ENCODE measurements at places on chromosomes 5 and 9. TPM values are rescaled to one million over a fixed set of nuclear protein-coding genes. Genes with fewer than 3 reads are reported as not detected.

GRCh38 chr5:154646745-154647113 lies 108.4 kb upstream of the LARP1 start:
- no peak for DNase-seq
- H3K27me3 ChIP-seq: peaks cover 6% of the 10 kb centered on the region

DNA sequence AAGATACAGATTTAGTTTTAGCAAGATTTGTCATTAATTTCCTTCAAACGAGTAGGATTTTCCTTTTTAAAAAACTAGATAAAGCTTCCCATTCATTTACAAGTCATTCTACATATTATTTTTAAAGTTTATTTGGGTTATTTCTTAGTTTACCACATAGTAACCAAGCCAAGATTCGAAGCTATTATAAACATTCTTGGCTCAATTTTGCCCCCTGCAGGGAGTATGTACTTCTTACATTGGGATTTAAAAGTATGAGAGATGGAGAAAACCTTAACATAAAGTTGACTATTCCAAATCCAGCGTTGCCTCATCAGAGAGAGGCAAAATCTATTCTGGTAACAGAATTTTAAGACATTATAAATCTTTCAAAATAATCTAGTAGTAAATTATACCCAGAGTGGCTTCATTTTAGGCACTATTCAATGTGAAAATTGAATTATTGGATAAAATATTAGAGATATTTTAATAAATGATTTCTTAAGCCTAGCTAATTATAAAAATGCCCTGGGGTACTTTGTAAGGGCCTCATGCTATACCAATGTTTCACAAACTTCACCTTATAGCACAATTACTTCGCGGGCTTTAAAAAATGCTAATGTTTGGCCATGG lies 39.1 kb downstream of the FBN2 start:
- no peak for DNase-seq
- H3K27ac ChIP-seq: no peak overlapping the region
- H3K4me1 ChIP-seq: no peaks in the 10 kb centered on the region
- no peaks in the 10 kb centered on the region for H3K27me3 ChIP-seq
- no peak overlapping the region for H3K4me3 ChIP-seq

DNA sequence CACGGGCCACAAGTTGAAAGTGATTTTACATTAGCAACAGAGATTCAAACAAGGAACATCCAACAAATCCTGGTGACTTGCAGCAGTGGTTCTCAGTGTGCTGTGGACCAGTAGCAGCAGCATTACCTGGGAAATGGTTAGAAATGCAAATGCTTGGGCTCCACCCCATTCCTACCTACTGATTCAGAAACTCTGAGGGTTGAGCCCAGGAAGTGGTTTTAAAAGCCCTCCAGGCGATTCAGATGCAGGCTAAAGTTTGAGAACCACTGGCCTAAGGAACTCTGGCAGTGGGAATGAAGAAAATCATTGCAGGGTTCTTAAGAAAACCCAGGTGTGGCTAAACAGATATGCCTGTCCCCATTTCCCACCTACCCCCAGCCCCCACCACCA lies 398.8 kb downstream of the ENC1 start:
- H3K27me3 ChIP-seq: no peaks in the 10 kb centered on the region
- no peaks in the 10 kb centered on the region for H3K4me1 ChIP-seq
- H3K4me3 ChIP-seq: no peak overlapping the region
- H3K27ac ChIP-seq: no peak overlapping the region
- H3K36me3 ChIP-seq: no peaks in the 10 kb centered on the region
- DNase-seq: no peak

DNA sequence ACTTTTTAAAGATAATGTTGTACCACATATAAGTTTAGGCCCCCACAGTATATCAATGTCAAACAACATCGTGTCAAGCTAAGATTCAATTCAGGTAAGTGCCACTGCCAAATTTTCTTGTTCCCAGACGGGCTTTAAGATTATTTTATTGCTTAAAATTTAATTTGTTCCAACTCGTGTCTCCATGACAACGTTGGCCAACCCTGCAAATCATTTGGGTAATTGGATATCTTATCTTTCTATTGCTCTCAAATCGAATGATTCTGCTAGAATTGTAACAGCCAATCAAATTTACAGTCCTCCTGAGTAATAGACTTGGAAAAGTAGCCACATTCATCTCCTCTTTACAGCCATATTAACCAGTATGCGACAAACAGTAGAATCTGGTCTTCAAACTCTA lies 19.5 kb downstream of the TLE1 start:
- no peak for DNase-seq
- H3K27ac ChIP-seq: no peak overlapping the region
- H3K4me1 ChIP-seq: peaks cover 59% of the 10 kb centered on the region
- peaks cover 30% of the 10 kb centered on the region for H3K36me3 ChIP-seq

DNA sequence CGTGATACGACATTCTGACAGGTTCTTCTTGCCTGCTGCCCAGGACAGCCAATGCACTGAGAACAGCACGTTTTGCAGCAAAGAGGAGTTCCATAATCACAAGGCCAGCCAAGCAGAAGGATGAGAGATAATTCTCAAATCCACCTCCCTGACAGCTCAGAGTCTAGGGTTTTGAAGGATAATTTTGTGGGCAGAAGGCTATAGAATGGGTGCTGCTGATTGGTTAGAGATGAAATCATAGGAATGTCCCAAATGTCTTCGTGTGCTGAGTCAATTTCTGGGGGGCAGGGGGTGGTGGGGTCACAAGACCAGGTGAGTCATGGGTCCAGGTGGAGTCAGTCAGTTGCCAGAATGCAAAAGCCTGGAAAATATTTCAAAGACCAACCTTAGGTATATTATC lies 175.5 kb upstream of the SLC30A5 start:
- H3K36me3 ChIP-seq: no peaks in the 10 kb centered on the region
- H3K4me3 ChIP-seq: no peak overlapping the region
- H3K4me1 ChIP-seq: no peaks in the 10 kb centered on the region
- DNase-seq: no peak
- peaks cover 9% of the 10 kb centered on the region for H3K27me3 ChIP-seq

DNA sequence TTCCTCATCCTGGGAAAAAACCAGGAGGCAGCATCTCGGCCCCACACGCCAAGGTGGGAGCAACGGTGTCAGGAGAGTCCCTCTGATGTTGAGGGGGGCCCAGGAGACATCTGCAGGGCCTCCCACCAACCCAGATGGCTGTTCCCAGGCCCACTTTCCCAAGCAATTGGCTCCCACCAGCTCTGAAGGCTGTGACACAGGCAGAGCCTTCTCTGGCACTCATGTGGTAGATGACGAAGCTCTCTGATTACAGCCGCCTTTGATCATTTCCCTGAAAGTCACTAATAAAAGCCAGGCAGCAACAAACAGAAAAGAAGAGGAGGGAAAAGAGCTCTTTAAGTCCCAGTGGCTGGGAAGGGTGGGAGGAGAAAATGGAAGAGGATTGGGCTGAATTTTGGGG lies 226.5 kb downstream of the CDK5RAP2 start:
- no peak overlapping the region for H3K27ac ChIP-seq
- no peak overlapping the region for H3K4me3 ChIP-seq
- H3K27me3 ChIP-seq: peaks cover 3% of the 10 kb centered on the region
- DNase-seq: no peak

- no peaks in the 10 kb centered on the region for H3K36me3 ChIP-seq
- peaks cover 12% of the 10 kb centered on the region for H3K4me1 ChIP-seq
- H3K27me3 ChIP-seq: peaks cover 8% of the 10 kb centered on the region
Measured at GRCh38 chr9:96199006-96199405, 103.0 kb downstream of the HSD17B3 start.

DNA sequence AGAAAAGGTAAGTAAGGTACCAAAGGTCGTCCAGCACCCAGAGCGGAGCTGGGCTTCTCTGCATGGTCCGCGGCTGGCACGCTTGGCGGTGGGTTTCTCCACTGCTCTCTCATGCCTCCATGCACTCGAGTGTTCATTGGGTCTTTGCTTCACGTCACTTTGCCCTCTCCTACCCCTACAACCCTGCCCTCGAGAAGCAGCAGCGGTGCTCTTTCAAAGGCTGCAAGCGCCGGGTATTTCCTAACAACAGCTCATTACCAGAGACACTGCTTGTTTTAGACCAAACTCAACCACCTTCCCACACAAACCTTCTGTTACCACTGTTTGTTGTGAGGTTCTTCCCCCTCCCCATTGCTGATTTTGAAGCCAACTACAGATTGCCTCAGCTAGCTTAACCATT lies 21.5 kb upstream of the ZBTB34 start:
- H3K36me3 ChIP-seq: no peaks in the 10 kb centered on the region
- no peaks in the 10 kb centered on the region for H3K27me3 ChIP-seq
- no peak for DNase-seq
- H3K4me3 ChIP-seq: no peak overlapping the region
- peaks cover 27% of the 10 kb centered on the region for H3K4me1 ChIP-seq
- no peak overlapping the region for H3K27ac ChIP-seq

DNA sequence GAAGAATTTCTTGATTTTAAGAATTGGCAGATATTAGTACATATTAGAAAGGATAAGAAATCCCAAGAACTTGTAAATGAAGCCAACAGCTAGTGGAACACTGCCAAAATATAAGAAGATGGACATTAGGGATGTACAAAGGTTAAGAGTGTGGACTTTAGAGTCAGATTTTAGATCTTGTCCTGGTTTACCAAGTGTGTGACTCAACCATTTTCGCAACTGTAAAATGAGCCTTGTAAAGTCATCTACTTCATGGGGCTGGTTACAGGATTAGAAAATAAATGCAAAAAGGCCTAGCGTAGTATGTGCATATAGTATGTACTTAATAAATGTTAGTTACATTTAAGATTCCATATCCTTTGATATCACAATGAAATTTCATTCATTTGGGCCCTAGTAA lies 260.0 kb downstream of the RAB3C start:
- no peak overlapping the region for H3K27ac ChIP-seq
- H3K4me3 ChIP-seq: no peak overlapping the region
- DNase-seq: no peak
- no peaks in the 10 kb centered on the region for H3K36me3 ChIP-seq
- no peaks in the 10 kb centered on the region for H3K4me1 ChIP-seq

- H3K27me3 ChIP-seq: peaks cover 2% of the 10 kb centered on the region
- H3K4me1 ChIP-seq: no peaks in the 10 kb centered on the region
- H3K4me3 ChIP-seq: no peak overlapping the region
- H3K36me3 ChIP-seq: peaks cover 6% of the 10 kb centered on the region
Measured at GRCh38 chr5:171569065-171569712, 149.7 kb downstream of the FGF18 start.

DNA sequence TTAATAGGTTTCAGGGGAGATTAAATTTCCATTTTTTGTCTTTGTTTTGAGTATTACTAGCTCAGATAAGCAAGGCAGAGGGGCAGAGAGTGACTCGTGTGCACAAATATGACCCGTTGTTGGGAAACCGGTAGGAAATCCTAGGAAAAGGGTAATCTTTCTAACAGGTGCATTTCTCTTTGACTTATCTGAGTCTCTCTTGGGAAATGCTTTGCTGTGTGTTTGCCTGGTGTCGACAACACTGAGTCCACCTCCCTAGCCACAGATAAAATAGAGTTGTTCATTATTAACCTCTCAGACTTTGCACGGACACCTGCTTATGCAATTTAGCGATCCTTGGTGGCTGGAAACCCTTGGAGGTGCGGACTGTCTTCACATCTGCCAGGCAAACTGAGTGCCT lies 164.2 kb downstream of the FGF1 start:
- H3K27ac ChIP-seq: no peak overlapping the region
- H3K4me1 ChIP-seq: no peaks in the 10 kb centered on the region
- peaks cover 1% of the 10 kb centered on the region for H3K36me3 ChIP-seq
- H3K4me3 ChIP-seq: no peak overlapping the region
- no peak for DNase-seq

DNA sequence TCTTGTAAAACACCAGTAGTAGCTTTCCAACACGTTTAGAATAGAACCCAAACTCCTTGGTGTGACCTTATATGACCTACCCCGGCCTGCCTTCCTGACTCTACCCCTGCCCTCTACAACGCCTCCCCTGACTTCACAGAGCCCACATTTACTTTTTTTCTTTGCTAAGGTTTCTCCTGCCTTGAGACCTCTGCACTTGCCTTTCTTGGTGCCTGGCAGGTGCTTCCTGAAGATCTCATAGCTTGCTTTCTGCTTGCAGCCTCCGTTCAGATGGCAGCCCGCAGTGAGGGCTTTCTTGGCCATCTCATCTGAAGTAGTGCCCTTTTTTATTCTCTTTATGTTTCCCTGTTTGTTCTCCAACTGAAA lies 24.3 kb downstream of the NUP214 start:
- H3K36me3 ChIP-seq: peaks cover 61% of the 10 kb centered on the region
- H3K27me3 ChIP-seq: peaks cover 6% of the 10 kb centered on the region
- H3K4me3 ChIP-seq: no peak overlapping the region
- no peak for DNase-seq
- H3K27ac ChIP-seq: peak overlapping the region; percentile 69

GRCh38 chr9:15139469-15139868 lies 167.5 kb downstream of the TTC39B start:
- peaks cover 2% of the 10 kb centered on the region for H3K27me3 ChIP-seq
- H3K36me3 ChIP-seq: no peaks in the 10 kb centered on the region
- H3K4me1 ChIP-seq: no peaks in the 10 kb centered on the region
- no peak overlapping the region for H3K4me3 ChIP-seq
- DNase-seq: no peak
- H3K27ac ChIP-seq: no peak overlapping the region

DNA sequence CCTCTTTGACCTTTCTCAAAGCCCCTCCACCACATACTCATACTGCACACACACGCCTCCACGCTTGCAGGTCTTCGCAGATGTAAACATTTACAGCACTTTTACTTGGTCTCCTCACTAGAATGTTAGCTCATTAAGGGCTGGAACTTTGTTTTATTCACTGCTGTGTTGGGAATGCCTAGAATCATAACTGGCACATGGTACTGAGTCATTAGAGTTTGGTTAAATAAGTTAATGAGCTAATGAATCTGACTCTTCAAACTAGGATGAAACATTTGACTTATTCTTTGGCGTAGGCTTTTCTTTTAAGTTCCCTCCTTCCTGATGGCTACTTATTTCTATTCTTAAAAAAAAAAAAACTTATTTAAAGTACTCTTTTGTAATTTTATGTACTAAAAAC lies 28.9 kb downstream of the MAN2A1 start:
- peak overlapping the region; percentile 3 for H3K27ac ChIP-seq
- peaks cover 12% of the 10 kb centered on the region for H3K36me3 ChIP-seq
- H3K4me1 ChIP-seq: peaks cover 10% of the 10 kb centered on the region
- H3K27me3 ChIP-seq: no peaks in the 10 kb centered on the region

GRCh38 chr5:78574731-78575161 lies 73.8 kb downstream of the LHFPL2 start:
- H3K4me1 ChIP-seq: no peaks in the 10 kb centered on the region
- peaks cover 3% of the 10 kb centered on the region for H3K27me3 ChIP-seq
- no peak overlapping the region for H3K4me3 ChIP-seq
- no peak overlapping the region for H3K27ac ChIP-seq
- DNase-seq: no peak

DNA sequence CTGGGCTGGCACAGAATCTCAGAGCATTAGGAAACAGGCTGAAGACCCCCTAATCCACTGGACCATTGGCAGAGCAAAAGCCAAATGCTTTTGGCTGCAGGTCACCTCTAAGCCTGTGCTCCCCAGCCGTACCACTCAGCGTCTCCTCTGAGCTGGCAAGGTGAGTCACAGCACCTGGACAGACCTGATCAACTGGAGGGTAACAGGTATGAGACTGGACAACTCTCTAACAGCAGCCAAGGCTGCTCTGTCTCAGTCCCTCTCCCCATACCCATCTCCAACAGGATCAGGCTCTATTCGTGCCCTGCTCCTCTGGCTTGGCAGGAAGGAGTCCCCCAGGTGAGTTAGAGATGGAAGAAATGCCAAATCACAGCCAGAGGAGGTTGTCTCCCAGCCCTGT lies 4.7 kb downstream of the GOLGA2 start:
- H3K36me3 ChIP-seq: peaks cover 17% of the 10 kb centered on the region
- H3K4me3 ChIP-seq: no peak overlapping the region
- no peak for DNase-seq
- H3K27me3 ChIP-seq: peaks cover 5% of the 10 kb centered on the region

The IRGM gene
- 4.0 TPM for polyA plus RNA-seq

The CRHBP gene
- not detected for polyA plus RNA-seq

The SPATA31A1 gene
- polyA plus RNA-seq: not detected

The FST gene
- not detected for polyA plus RNA-seq

The GLRA1 gene
- polyA plus RNA-seq: not detected

The ELL2 gene
- 5.2 TPM for polyA plus RNA-seq

The C9orf153 gene
- not detected for polyA plus RNA-seq
